ENCODE measurements at places on chromosomes 16 and 17.

DNA sequence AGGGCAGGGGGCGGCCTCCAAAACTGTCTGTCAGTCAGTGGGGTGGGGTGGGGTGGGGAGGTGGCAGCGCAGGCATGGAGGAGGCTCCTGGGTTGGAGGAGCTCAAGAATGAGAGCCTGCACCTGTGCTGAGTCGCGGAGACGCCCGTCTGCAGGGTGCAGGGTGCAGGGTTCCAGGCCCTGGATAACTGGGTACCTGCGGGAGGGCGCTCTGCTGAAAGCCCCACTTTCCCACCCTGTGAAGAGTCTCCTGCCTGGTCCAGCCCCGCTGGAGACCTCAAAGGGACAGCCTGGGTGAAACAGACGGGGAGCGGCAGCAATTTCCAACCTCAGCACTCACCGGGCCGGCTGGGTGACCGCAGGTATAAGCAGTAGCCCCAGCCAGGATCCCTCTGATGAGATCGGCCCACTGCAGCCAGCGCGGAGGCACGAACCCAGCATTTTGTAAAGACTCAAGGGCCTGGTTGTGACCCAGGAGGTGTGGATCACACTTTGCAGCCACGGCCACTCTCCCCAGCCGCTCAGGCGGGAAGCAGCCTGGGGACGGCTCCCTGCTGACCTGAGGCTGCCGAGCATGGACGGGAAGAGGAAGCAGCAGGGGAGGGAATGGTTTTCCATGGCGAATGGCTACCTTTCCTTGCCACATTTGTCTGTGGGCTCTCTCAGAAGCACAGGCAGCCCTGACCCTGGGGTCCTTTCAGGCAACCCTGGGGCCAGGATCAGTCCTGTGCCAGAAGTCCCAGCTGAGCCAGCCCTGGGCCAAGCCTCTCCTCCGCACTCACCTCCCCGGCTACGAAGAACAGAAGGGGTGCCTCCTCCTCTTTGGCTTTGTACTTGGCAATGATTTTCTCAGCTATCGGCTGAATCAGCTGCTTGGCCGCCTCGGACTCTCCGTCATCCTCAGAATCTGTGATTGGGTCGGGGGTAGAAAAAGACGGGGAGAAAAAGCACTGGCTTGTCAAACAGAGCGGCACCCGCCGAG is 21.0 kb downstream of the MRM3 start:
- no peak for DNase-seq

DNA sequence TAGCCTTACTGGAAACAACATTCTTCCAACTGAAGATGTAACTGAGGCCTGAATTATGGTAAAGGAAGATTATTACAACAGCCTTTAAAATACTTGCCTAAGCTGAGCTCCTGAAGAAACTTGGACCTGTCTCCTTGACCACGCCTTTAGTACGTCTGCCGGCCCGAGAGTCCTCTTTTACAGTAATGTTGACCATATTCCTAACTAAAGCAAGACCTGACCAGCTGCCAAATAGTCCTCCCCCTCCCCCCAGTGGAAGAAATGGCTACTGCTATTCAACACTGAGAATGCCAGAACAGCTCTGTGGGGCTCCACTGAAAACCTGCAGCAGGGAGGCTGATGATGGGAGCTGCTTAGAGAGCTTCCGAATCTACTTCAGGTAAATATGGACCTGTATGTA is 12.6 kb upstream of the FOXJ1 start:
- DNase-seq, result peak; percentile 65

DNA sequence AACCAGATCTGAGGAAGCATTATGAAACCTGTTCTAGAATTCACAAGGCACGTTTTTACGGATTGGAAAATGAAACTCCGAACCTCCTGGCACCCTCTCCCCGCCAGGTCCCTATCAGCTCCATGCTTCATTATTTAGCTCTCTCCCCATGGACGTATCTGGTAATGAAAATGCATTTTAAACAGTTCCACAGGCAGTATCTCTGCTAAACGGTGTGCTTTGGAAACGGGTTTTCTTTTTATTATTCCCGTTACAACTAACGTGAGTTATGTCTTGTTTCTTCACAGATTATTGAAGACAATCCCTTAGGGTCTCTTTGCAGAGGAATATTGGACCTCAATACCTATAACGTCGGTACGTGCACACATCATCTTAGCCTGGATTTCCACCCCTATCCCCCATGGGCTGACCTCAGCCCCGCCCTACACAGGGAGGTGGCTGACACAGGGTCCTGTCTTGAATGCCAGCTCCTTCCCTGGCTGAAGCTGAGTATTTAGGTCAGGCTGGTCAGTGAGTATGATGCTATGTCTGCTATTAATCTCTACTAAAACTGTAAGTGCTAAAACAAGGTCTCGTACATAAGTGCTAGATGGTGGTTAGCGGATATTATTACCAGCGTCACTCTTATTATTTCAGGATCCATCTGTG is 82.9 kb downstream of the SDR42E1 start:
- DNase-seq, result no peak

- no peak for DNase-seq
Measured at GRCh38 chr17:62965174-62965685, 805 bp upstream of the TANC2 start.

GRCh38 chr17:82974136-82974952 is 105.1 kb upstream of the METRNL start:
- no peak for DNase-seq

- DNase-seq, result no peak
Measured at GRCh38 chr16:80735846-80736245, 68.6 kb downstream of the CDYL2 start.

Measured in lung (tissue), 17 donors.